ENCODE measurements at places on chromosomes 11 and 22.

DNA sequence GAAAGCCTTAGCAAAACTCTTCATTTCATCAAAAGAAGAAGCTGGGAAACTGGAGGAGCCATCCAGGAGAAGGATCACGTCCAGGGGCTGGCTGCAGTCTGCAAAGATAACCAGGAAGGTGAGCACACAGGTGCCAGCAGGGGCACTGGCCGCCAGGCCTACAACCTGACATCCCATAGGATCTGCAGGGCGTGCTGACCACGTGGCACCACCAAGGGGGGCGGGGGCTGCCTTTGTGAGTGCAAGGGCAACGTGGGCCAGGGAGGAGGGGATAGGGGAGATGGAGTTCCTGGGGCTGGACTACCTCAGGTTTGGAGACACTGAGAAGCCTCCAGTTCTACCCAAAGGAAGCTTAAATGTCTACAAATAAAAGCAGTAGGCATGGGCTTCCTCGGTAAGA is 102.7 kb upstream of the CCT8L2 start:
- no peak for DNase-seq

GRCh38 chr22:39208013-39208680 is 36.6 kb downstream of the PDGFB start:
- DNase-seq, result peak; percentile 17

DNA sequence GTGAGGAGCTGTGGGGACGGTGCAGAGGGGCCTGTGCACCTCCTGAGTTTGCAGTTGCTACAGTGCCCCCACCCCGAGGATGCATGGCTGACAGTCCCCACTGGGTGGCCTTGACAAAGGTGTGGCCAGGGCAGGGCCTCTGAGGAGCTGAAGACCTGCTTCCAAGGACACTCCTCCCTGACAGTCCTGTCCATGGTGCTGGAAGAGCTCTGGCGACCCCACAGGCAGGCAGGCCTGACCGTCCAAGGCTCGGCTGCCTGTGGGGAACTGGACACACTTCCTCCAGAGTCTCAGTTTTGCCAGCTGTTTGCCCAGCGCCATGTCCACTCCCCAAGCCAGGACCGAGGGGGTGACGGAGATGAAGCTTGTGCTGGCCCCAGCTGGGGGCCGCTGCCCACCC is 32.7 kb downstream of the BRSK2 start:
- DNase-seq, result peak; percentile 20

DNA sequence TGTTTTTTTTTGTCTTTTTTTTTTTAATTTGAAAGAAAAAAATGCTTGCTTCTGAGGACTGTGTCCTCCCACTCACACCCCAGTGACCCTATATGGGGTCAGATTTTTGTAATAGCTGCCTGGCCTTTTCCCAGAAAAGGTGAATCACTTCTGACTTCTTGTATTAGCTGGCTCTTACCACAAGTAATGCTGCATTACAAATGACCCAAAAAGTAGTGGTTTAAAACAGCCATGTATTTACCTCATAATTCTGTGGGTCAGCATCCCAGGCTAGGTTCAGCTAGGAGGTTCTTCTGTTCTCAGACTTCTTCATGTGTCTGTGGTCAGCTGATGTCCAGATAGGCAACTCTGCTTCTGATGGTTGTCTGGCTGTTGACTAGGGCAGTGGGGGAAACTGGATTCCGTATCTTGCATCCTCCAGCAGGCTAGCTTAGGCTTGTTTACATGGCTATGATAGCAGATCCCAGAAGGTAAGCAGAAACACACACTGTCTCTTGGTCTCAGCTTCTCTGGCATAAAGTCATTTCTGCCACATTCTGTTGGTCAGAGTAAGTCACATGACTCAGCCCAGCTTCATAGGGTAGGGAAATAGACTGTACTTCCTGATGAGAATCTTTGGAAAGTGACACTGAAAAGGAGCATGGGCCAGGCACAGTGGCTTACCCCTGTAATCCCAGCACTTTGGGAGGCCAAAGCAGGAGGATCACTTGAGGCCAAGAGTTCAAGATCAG is 19.5 kb downstream of the LHFPL7 start:
- DNase-seq, result no peak

DNA sequence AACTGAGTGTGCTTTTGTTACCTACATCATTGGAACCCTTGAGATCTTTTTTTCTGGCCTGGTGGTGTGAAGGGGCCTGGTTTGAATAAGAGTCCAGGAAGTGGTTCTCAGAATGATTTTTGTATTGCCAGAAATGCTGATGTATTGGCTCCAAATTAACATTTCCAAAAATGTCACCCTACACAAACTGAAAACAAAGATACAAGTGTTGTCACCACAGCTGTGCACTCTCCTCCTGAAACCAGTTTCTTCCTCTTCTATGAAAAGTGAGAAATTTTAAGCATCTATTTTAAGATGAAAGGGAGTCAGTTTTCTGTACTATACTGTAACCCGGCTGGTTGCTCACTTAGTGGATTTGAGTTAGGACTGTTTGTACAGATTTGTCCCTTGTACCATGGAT is 218.8 kb downstream of the PGR start:
- no peak for DNase-seq

- no peak for DNase-seq
These were observed 42.2 kb downstream of the FLI1 start for GRCh38 chr11:128735935-128736605.
